ENCODE measurements at places on chromosomes 13 and 19.

DNA sequence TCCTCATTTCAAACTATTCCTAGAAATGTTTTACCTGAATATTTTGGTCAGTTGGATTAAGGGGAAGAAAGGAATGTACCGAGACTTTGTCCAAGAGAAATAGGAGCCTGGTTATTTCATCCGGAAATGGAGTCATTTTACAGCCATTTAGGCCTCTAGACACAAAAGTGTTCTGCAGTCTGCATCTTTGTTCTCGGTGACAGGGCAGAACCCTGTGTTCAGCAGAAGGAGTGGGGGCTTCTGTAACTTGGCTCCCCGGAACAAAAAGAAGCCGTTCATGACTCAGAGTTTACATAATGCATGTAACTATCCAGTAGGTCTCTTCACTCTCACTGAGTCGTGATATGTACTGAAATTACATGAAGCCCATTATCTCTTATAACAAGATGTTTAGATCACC is 21.6 kb upstream of the FNDC3A start:
- no peak for DNase-seq

- no peak for DNase-seq
Measured at GRCh38 chr13:24392972-24393371, 83.6 kb downstream of the C1QTNF9 start.

- DNase-seq: no peak
Measured at GRCh38 chr19:12912571-12912970, 6.5 kb downstream of the SYCE2 start.

DNA sequence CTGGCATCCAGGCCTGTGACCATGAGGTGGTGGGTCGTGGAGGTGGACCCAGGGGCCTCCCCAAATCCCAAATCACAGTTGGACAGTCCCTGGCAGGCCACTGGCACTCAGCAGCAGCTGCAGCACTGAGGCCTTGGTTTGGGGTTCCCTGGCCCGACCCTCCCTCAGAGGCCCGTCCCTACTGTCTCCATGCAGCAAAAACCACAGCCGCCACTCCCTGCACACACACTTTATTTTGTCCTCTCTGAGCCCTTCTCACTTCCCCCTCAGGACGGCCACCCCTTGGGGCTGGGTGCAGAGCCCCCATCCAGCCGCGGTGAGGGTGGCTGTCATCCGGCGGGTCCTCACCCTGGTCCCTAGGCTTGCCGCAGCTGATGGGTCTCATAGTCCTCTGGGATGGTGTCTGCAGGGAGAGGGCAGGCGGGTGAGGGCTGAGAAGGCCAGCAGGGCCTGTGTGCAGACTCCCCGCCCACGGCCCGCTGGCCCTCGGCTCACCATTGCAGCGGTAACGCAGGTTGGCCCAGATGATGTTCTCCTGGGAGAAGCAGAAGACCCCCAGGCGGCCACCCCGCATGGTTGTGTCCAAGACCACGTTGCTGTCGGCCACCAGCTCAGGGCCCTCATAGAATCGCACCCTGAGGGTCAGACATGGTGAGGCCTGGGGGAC is 8.4 kb downstream of the COMP start:
- no peak for DNase-seq

DNA sequence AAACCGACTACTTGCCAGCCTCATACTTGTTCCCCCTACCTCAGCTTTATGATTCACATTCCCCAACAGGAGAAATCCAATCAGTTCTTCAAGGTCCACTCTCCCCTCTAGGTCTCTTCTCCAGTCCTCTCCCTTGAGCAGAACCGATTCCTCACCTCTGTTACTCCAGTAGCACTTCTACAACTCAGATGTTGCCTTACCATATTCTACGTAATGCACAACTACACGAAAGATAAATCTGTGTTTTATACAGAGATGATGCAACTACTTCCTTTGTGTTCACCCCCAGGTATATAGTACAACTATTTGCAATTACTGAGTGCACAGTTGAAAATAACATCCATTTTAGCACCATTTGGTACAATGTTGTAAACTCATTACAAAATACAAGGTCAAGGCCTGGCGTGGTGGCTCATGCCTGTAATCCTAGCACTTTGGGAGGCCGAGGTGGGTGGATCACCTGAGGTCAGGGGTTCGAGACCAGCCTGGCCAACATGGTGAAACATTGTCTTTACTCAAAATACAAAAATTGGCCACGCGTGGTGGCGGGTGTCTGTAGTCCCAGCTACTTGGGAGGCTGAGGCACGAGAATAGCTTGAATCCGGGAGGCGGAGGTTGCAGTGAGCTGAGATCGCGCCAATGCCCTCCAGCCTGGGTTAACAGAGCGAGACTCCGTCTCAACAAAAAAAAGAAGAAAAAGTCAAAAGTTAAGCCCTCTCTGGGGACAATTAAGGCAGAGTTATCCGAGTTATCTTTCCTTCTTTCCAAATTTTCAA is 2.8 kb upstream of the WBP4 start:
- no peak for DNase-seq

- no peak for DNase-seq
Measured at GRCh38 chr19:58409010-58409790, 751 bp downstream of the ZNF584 start.

GRCh38 chr19:12938779-12939601 is 581 bp downstream of the CALR start:
- DNase-seq: no peak

DNA sequence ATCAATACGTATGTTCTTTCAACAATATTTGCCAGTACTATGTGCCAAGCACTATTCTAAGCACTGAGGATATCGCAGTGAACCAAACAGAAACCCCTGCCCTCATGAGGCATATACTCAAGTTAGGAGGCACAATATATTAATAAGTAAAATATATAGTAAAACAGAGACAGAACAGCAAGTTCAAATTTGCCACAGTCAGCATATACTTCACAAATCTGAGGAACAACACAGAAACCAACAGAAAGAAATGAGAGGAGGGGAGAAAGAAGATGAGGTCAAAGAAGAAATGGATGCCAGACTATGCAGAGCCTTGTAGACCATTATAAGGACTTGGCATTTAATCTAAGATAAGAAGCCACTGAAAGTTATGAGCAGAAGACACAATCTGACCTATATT is 59.9 kb downstream of the KATNAL1 start:
- no peak for DNase-seq

DNA sequence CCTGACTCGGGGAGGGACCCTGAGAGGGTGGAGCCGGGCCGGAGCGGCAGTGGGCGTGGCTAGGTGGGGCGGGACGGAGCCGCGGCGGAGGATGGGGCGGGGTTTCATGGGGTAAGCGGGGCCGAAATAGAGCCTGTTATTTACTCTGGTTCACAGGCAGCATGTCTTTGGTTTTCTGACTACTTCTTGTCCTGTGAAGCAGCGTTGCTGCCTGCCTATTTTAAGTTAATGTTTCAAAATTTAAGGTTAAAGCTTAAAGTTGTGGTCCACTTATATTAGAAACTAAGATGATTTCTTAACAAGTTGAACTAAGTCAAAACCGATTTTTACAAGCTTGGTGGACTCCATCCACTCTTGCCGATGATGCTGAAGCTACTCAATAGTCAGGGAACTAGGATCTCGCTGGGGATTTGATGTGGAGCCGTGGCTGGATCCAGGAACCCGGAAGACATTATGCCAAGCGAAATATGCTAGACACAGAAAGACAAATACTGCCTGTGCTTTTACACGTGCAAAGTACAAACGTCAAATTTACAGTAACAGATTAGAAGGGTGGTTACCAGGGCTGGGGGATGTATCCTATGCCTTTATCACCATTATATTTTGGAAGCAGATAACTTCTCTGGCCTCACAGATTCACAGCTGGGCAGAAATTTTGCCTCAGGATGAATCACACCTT is 433 bp upstream of the ZNF616 start:
- no peak for DNase-seq

DNA sequence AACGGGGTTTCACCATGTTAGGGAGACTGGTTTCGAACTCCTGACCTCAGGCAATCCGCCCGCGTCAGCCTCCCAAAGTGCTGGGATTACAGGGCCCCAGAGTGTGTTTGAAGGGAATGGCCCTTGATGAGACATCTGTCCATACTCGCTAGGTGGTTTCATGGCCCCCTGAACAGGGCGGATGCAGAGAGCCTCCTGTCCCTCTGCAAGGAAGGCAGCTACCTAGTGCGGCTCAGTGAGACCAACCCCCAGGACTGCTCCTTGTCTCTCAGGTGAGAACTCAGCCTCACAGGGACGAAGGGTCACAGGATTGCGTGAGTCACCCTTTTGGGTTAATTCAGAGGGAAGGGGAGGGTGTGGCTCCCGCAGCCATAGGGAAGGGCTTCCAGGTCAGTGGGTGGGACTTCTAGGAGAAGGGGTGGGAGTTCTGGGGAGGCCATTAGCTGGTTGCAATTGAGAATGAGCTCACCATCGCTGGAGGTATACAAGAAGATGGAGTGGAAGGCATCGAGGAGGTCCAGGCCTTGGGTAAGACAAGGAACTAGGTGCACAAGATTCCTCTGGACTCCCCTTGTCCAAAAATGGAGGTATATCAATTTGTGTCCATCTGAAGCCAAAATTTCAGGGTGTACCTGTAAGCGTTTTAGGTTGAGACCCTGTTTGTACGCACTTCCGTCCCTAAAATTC is 9.2 kb downstream of the SHD start:
- no peak for DNase-seq

DNA sequence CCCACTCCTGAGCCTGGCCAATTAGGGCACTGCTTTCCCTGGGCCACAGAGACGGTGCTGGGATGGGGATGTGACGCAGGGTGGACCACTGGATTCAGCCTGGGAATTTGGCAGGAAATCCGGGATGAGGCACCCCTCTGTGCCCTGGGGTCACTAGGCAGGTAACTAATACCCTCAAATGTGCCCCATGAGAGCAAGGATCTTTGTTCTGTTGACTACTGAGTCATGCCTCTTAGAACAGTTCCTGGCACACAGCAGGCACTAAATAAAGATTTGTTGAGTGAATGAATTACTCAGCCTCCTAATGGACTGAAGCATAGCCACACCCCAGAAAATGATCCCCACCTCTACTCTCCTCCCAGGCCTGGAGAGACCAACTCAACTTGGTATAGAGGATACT is 15.9 kb downstream of the OPA3 start:
- no peak for DNase-seq

- DNase-seq: peak; percentile 40
Measured at GRCh38 chr13:94825507-94825906, 113.2 kb upstream of the SOX21 start.

DNA sequence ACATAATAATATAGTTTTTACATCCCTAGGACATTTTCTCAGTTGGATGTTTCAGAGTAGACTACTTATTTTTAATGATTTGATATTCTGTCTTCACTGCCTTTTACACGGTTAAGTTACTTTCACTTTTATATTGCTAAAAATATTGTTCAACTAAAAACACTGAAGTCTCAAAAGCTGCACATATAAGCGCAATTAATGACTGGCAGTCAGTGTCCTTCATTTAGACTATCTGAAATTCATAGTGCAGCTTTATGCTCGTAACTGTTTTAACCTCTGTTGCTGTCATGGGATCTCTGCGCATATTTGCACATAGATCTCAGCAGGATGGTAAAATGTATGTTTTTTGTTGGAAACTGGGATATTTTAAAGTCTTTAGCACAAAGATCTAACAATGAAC is 864.3 kb downstream of the SLITRK6 start:
- no peak for DNase-seq

GRCh38 chr13:103022336-103022735 is 43.9 kb downstream of the SLC10A2 start:
- DNase-seq: no peak

DNA sequence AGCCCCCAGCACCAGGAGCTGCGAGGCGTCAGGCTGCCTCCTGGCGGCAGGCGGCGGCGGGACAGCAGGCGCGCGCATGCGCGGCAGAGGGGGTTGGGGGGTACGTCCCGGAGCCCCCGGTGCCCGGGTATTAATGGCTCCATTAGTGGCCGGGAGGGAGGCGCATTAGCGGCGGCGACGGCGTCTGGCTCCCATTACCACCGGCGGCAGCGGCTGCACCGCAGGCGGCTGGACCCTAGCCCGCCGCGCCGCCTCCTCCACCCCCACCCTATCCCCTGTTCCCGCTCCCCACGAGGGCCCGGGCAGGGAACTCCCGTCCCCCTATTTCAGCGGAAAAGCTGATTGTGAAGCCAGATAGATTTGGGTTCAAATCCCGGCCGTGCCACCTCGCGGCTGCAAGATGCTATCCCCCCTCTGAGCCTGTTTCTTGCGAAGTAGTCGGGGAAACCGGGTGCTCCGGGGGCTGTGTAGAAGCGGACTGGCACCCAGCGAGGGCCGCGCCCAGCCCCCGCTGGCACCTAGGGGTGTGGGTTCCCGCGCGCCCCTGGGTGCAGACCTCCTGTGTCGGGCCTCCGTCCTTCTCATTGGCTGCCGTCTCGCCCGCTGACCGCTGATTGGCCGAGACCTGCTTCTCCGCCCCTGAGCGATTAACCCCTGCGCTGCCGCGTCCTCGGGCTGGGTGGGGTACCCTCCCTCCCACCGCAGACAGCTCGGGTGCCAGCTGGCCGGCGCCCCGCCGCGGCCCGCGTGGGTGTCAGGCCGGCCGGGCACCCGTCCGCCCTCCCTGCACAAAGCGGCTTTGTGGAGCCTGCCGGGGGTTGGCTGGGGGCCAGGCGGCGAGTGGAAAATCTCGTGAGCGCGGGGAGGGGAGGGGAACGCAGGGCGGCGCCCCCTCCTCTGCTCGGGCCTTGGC is 11.1 kb downstream of the CIC start:
- DNase-seq: peak; percentile 94

DNA sequence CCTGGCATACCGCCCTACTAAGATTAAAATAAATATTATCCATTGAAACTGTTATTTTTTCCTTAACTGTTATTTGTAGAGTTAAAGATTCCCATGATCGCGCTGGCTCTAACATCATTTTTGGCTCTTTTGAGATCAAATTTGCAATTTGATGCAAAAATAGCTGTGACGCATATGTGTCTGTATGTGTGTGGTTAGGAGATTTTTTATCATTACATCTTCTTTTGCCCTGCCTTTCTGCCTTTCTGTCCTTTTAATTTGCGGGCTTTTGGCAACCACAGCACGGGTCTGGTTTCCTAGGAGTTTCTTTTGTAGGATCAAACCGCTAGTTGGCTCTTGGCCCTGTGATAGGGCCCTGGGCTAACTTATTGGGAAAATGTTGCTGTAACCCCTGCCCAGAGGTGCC is 37.3 kb upstream of the ALOX5AP start:
- DNase-seq: no peak

DNA sequence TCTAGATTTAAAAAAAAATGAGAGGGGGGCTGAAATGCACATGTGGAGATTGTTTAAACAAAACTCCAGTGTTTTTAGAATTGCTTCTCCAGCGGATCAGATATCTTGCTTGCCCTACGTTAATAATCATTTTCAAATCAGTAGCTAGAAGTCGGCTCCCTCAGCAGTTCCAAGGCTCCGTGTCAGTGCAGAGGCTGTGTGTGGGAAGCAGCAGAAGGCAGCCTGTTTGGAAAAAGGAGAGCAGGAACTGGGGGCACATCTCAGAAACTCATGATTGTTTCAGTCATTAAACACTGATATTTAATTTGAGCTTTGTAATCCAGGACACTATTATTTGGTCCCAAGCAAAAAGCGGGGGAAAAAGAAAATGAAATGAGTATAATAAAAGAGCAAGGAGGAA is 50.9 kb downstream of the SOX21 start:
- DNase-seq: no peak

All from occipital lobe (tissue), 3 donors.